Gastrocnemius medialis (tissue), 4 donors: ENCODE measurements at places on chromosomes 4 and X.

DNA sequence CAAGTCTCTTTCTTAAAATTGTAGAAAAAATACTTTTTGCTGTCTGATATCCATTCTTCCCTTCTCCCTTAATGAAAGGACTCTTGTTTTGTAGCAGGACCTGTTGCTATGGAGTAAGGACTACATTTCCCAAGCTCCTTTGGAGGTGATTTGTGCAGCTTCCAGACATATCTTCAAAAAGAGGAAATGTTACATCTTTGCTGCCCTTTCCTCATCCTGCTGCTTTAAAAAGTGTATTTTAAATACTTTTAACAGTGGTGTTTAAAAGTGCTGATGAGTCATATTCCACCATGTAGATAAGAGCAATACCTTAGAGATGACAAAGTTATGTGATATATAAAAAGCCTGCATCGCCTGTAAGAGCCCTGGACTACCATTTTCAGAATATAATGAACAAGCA is 98.7 kb downstream of the CFAP299 start:
- DNase-seq = no peak

DNA sequence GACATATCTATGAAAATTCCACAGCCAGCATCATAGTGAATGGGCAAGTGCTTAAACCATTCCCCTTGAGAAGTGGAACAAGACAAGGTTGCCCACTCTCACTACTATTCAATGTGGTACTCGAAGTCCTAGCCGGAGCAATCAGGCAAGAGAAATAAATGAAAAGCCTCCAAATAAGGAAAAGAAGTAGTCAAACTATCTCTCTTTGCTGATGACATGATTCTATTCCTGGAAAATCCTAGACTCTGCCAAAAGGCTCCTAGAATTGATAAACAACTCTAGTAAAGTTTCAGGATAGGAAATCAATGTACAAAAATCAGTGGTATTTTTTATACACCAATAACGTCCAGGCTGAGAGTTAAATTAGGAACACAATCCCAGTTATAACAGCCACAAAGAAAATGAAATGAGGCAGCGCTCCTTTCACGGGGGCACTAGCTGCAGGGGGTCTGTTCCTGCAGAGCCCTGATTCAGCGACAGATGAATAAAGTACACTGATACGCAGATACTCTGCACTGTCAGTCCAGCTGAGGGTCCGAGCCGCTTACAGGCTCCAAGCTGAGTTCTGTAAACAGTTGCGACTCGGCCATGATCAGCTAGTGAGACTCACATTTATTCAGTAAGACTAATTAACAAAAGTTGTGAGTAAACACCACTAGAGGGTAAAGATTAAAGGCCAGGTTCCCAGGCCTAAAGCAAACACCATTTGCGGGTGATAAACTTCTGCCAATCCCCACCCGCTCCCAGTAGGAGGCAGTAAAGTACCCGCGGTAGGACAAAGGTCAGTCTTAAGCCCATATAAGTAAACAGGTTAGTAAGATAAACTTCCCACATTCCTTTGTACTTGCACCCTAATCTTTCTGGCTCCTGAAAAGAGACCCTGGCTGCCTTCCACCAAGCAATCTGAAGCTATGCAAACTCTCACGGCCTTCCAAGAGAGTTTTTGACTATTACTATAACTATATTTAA is 290.6 kb upstream of the GRID2 start:
- DNase-seq = no peak

DNA sequence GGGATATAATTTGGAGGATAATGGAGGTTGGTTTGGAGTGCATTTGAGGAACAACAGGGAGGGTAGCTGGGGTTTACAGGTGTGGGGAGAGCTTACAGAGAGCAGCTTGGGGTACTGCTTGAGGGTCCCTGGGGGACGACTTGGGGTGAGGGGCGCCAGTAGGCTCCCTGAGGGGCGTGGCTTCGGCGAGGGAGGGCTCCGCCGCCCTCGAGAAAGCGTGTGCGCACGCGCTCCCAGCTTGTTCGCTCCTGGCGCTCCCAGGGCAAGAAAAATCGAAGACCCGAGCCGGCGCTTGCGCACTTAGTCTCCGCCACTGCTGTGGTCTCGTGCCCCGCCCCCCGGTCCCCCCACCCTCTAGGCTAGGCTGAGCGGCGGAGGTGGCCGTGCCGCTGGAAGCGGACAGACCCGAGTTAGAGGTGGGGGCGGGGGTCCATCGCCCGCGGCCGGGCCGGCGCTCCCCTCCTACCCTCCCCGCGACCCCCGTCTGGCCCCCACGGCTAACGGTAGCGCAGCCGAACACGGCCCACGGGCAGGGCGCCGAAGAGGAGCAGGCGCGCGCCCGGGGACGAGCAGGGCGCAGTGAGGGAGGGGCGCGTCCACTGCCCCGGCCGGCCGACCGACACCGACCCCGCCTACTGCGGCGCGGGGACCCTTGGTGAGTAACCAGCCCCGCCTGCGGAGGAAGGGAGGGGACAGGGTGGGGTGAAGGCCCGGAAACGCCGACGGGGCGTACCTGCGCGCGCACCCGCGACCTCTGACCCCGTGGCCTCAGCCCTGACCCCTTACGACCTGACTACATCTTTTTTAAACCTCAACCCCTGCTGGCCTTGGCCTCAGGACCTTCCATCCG is 5.4 kb upstream of the CCDC120 start:
- DNase-seq = no peak

GRCh38 chr4:148108766-148109165 is 333.4 kb downstream of the NR3C2 start:
- DNase-seq = no peak

- DNase-seq = no peak
Measured at GRCh38 chrX:39245024-39245423, 443.8 kb downstream of the MID1IP1 start.
